ENCODE measurements at places on chromosomes 16 and 17.

DNA sequence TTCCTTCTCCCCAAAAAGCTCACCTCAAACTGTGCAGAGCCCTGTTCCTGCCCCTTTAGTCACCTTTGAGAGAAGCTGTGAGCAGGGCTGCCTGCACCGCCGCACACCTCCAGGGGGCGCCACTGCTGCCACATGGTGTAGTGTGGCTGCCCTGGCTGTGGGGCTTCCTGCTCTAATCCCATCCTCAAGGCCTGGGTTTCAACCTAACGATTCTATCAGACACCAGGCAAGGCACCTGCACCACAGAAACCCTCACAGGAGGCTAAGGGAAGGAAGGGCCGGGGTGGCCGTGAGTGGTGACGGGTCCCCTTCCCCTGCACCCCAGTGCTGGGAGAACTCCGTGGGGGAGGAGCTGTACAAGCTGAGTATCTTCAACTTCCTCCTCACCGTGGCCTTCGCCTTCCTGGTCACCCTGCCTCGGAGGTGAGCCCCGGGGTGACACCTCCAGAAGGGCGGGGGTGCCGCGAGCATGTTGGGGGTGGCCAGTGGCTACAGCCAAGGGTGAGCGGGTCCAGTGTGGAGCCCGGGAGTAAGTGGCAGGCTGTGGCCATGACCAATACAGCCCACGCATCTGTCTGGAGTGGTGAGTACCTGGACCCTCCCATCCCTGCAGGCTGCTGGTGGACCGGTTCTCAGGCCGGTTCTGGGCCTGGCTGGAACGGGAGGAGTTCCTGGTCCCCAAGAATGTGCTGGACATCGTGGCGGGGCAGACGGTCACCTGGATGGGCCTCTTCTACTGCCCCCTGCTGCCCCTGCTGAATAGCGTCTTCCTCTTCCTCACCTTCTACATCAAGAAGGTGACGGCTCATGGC is 7.0 kb downstream of the TMC8 start:
- DNase-seq: no peak

GRCh38 chr16:57614944-57615343 is 13.5 kb upstream of the ADGRG1 start:
- no peak for DNase-seq

DNA sequence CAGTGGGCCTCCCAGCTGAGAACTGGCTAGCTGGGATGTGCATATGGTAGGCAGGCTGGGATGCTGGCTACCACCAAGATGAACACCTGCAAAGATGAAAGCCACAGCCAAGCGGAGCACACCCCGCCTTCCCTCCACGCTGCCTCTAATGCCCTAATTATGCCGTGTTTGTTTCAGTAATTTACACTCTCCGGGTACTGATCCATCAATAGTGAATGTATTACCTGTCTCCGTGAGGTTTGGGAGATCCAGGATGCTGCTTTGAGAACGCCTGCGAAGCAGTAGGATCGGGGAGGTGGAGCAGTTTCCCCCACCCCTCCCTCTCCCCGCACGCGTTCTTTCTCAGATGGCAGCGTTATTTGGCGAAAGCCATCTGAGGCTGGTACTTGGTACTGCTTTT is 28.9 kb upstream of the GSE1 start:
- DNase-seq: no peak

DNA sequence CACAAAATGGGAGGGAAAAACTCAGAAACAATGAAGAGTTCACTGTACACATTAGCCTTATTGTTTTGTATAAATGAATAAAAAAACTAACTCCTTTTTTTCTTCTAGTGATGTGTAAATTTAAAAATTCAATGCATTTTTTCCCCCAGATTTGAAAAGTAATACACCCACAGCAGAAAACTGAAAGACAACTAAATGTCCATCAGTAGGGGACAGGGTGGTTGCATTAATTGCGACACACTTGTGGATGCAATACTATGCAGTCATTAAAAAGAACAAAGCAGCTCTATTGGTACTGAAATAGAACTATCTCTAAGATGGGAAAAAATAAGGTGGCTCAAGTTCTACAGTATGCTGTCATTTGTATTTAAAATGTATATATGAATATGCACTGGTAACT is 13.7 kb upstream of the WIPI1 start:
- no peak for DNase-seq
